Lung microvascular endothelial cell (primary cell): ENCODE measurements at places on chromosomes 6 and 20. TPM values are rescaled to one million over a fixed set of nuclear protein-coding genes. Genes with fewer than 3 reads are reported as not detected.

GRCh38 chr6:132023490-132023889 lies 72.3 kb upstream of the CCN2 start:
- no peak for DNase-seq

DNA sequence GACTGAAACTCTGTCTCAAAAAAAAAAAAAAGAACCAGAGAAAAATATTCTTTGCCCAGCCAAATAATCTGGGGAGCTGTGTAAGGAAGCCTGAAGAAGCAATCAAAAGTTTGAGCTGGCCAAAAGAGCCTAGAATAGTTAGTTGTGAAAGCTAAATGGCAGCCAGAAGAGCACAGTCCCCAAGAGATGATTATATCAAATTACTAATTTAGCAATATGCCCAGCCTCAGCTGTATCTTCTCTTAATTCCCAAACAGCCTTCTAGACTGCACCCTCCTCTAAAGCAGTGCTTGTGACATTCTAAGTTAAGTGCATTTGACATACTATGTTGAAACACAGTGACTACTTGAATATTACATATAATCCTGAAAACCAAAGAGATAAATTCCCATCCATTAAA lies 38.9 kb downstream of the CDK19 start:
- no peak for DNase-seq

- DNase-seq, result peak; percentile 6
These were observed 7.2 kb downstream of the ADGRF1 start for GRCh38 chr6:47034926-47035325.

DNA sequence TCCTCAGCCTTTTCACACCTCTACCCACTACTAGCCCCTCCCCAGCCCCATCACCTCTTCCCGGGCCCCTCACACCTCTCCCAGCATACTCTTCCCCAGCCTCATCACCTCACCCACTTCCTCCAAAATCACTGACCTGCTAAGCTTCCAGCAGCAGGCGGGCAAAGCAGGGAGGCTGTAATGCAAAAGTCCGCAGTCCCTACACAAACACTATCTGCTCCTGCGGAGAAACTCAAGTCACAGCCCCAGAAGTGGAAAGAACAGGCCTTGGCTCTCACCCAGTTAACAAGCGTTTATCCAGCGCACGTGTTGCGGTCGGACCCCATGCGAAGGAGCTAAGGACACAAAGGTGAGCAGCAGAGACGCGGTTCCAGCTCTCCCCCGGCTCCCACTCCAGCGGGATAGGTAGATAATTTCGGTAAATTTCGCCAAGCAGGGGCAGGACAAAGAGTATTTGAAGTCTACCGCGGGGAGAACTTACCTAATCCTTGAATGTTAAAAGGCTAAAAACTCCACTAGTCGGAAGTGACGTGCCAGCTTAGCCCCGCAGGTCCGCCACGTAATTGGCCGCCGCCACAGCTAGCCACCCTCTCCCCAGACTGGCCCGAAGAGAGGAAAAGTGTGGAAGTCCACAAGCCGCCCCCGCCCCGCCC lies 728 bp upstream of the TRIM39 start:
- DNase-seq, result no peak

DNA sequence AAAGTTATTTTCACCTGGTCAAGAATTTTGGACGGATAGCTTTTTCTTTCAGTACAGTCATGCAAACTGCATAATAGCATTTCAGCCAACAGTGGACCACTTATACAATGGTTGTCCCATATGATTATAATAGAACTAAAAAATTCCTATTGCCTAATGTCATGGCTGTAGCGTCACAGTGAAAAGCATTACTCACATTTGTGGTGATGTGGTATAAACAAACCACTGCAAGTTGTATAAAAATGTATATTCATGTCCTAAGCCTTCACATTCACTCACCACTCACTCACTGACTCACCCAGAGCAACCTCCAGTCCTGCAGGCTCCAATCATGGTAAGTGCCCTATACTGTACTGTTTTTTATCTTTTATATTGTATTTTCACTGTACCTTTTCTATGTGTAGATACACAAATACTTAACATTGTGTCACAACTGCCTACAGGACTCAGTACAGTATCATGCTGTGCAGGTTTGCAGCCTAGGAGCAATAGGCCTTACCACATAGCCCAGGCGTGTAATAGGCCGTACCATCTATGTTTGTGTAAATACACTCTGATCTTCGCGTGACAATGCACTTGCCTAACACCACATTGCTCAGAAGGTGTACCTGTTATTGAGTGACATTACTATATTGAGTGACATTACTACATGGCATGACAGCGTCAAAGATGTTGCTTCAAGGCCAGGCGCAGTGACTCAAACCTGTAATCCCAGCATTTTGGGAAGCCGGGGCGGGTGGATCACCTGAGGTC lies 17.9 kb downstream of the ABHD12 start:
- DNase-seq, result peak; percentile 77

- no peak for DNase-seq
These were observed 24.3 kb downstream of the LRRN4 start for GRCh38 chr20:6029538-6029937.

DNA sequence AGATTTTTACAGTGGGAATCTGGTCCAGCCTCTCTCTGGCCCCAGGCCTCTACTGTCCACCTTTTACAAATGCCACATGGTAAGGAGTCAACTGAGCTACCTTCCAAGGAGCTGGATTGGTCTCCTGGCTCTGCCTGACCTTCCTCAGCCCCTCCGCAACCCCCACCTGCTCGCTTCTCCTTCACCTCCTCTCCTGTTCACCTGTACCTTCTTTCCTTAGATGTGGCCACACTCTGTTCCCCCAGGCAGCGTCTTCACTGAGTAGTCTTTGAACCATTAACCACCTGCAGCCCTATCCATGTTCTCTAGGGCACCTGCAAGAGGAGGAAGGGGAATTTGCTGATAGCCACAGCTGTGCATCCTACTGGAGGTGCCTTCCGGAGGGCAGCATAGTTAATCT lies 55.3 kb upstream of the DDR1 start:
- no peak for DNase-seq

DNA sequence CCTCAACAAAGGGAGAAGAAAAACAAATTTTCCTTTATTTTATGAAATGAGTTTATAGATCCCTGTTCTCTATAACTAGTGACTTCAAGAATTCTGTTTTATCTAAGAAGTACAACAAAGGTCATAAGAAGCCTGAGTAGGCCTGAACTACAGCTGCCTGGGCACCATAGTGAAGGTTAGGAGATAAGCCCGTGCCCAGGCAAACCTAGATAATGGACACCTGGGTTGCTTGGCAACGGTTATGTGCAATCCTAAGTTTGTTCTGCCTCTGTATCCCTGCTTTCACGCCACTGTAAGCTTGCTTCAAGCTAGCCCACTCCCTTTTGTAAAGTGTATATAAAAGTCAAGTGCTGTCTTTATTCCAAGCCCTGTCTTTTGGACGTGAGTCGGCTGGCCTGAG lies 23.2 kb downstream of the SCGN start:
- DNase-seq, result no peak

- DNase-seq, result no peak
These were observed 1.5 kb downstream of the TTPAL start for GRCh38 chr20:44477151-44477550.

DNA sequence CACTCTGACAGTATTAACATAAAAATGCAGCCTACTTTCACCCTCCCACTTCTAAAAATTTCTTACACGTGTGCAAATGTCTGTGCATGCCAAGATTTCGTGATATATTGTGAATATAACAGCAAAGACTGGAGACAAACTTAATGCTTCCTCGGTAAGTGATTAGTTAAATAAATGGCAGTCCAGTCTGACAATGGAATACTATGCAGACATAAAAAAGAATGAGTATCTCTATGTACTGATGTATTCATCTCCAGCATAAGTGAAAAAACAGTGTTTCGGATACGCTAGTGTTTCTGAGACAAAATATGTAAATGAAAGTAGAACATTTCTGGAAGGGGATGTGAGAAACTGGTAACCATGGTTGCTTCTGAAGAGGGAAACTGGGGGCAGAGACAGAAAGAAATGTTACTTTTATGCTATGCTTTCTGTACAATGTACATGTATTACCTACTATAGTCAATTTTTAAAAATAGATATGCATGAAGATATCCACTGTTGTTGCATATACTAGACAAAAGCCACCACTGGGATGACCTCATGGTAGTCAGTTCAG lies 7.0 kb downstream of the SLC22A23 start:
- DNase-seq, result no peak

DNA sequence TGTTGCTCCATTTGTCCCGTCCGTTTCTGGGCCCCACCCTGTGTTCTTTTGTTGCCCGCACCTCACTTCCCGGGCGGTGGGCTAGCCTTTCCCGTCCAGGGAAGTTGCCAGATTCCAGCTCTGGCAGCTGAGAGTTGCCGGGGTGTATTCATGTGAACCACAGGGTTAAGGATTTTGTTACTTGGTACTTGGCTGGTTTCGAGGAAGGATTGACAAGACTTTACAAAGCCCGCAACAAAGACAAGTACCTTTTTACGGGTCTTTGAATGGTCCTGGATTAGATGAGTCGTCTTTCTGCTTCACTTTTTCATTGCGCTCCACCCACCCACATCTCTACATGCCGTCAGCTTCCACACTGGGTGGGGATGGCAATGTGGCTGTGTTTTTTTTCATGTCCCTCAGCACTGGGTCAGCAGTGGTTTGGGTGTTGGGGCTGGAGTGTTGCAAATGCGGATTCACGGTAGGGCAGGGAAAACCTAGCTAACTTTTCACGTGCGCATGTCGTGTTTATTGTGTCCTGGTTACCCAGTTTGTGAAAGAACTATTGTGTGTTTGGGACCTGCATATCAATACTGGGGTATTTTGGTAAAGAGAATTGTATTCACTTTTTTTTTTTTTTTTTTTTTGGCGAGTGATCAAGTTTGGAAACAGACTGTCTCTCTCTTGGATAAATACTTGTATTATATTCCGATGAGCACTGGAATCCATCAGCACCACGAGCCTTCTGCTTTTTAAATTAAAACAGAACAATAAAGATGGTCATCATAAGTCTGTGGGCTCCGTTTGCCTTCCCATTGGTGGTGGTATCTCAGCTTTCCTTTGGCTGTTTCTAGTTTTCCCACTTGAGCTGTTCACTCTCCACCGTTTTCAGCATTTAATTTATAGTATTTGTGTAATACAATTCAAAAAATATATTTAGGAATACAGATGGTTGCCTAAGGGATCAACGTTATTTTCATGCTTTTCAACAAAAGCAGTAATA lies 1.2 kb downstream of the DUSP22 start:
- peak; percentile 56 for DNase-seq

- no peak for DNase-seq
These were observed 11.0 kb downstream of the LY86 start for GRCh38 chr6:6599468-6599873.

GRCh38 chr6:22882581-22882980 lies 313.2 kb downstream of the HDGFL1 start:
- peak; percentile 66 for DNase-seq

DNA sequence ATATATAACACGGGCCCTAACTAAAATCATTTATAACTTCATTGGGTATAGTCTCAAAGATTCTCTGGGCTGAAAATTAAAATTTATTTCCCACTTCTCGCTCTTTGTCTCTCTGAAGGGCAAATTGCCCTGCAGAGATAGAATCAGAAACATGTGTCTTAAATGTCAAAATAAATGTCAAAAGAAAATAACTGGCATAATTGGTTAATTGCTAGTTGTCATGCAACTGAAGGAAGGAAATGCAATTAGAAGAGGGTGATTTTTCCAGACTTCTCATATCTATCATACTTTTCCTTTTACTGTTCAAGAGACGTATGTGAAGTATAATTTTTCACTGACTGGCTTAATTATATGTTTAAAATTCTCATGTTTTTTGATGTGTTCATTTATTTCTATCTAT lies 80.3 kb upstream of the HMGCLL1 start:
- DNase-seq, result no peak

GRCh38 chr6:119713903-119714302 lies 364.3 kb upstream of the MAN1A1 start:
- no peak for DNase-seq

GRCh38 chr20:37327748-37328147 lies 18.2 kb upstream of the SRC start:
- DNase-seq, result no peak

GRCh38 chr20:3818155-3819151 lies 1.9 kb upstream of the AP5S1 start:
- DNase-seq, result peak; percentile 87

DNA sequence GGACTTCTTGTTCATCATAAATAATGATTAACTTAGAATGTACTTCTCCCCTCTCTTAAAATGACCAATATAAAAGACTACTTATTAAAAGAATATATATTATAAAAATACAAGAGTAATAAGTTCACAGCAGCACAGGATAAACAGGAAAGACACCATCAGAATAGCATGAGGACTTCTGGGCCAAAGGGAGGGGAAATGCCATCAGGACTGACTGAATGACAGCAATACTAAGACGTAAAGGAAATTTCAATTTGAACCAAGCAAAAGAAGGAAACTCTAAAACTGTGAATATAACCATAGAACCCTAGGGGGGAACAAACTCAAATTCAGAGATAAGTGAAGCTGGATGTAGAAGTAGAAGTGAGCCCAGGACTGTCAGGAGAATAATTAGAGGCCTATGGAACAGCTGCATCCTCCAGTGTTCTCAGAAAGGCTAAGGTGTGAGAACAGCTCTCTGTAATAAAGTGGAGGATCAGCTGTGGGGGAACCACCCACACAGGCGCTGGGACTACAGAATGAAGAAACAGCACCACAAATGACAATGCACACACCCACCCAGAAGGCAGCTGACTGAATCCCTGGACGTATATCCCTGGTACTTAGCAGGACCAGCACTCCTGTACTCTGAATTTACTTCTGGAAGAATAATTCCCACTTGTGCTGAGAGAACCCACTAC lies 37.8 kb downstream of the ZHX3 start:
- DNase-seq, result peak; percentile 62

DNA sequence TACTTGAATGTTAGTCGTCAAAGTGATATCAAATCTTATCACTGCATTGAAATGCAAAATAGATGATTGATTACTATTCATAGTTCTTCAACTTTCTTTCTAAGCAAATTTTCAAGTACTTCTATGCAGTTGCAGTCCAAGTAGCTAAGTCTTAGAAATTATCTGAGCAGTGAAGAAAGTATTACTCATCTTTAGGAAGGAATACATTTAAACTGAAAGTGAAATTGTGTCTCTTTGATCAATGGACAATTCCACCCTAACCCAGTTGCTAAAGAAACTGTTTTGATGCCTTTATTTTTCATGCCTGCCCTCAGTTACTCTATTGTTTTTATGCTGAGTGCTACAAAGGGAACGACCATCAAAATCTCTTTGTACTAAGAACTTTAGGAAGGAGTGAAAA lies 337.4 kb downstream of the GRIK2 start:
- DNase-seq, result no peak

DNA sequence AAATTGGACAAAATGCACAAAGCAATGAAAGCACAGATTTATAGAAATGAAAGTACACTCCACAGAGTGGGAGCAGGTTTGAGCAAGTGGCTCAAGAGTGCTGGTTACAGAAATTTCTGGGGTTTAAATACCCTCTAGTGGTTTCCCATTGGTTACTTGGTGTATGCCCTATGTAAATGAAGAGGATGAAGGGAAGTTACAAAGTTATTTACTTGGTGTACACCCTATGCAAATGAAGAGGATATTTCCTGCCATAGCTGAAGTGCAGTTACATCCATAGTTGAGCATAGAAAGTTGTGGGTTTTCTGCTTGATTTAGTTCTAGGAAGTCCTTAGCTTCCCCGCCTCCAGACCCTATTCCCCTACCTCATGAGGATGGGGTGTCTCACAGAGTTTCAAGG lies 22.7 kb downstream of the BCAS1 start:
- DNase-seq, result no peak

Gene MOXD1
- under 0.01 and 0.22 TPM in 2 replicates for total RNA-seq

Gene OOEP
- under 0.01 TPM in 1 of 2 replicates, not detected in the other for total RNA-seq

Gene GUCA1A
- not detected in 2 replicates for total RNA-seq

Gene TMEM170B
- 1.1 and 2.0 TPM in 2 replicates for total RNA-seq

Gene LTA
- not detected in 2 replicates for total RNA-seq

Gene WFDC10B
- not detected in 2 replicates for total RNA-seq

Gene WDR46
- total RNA-seq, result 55.4 and 58.5 TPM in 2 replicates

Gene ADGRF5
- 57.3 and 83.7 TPM in 2 replicates for total RNA-seq

Gene MED23
- total RNA-seq, result 24.4 and 35.1 TPM in 2 replicates
